Keratinocyte (primary cell): ENCODE measurements at places on chromosomes 5 and 9.

DNA sequence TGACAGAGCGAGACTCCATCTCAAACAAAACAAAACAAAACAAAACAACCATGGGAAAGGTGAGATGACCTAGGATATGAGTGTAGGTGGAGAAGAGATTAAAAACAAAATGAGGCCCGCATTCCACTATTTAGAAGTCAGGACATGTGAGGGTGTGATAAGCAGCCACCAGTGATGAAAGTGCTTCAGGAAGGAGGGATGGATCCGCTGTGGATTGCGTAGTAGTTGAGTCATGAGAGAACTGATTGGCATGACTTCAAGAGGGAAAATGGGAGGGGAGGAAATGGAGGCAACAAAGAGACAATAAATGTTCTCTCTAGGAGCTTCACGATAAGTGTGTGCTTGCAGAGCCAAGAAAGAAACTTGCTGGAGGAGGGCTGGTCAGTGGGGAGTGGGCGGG, 367.6 kb downstream of the ARL15 start:
- H3K27ac ChIP-seq, result no peak overlapping the region
- no peaks in the 10 kb centered on the region for H3K36me3 ChIP-seq
- no peak for DNase-seq
- H3K4me1 ChIP-seq, result peaks cover 4% of the 10 kb centered on the region
- no peak overlapping the region for H3K4me3 ChIP-seq
- H3K27me3 ChIP-seq, result no peaks in the 10 kb centered on the region

- no peak for DNase-seq
- no peak overlapping the region for H3K27ac ChIP-seq
- H3K27me3 ChIP-seq, result no peaks in the 10 kb centered on the region
- peaks cover 27% of the 10 kb centered on the region for H3K4me1 ChIP-seq
- H3K4me3 ChIP-seq, result no peak overlapping the region
These were observed 456.3 kb upstream of the WWC1 start for GRCh38 chr5:167835146-167835545.

DNA sequence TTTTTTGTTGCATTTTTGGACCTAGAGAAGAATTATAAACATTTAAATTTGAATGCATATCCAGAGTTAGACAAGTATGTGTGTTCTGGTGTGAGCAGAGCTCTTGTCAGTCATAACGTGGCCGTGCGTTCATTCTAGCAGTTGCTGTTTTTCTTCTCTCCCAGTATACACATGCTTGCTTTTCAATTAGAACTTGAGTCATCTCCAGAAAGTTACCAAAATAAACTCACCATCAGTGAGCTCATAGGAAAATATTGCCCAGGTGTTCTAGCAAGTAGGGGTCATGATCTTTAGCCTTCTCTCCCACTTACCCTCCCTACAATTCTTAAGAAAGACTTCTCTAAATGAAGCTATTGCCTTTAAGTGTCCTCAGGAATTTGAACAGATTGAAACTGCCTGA, 247.5 kb upstream of the TUT7 start:
- no peak overlapping the region for H3K27ac ChIP-seq
- no peaks in the 10 kb centered on the region for H3K27me3 ChIP-seq
- no peak for DNase-seq
- H3K4me1 ChIP-seq, result peaks cover 17% of the 10 kb centered on the region

DNA sequence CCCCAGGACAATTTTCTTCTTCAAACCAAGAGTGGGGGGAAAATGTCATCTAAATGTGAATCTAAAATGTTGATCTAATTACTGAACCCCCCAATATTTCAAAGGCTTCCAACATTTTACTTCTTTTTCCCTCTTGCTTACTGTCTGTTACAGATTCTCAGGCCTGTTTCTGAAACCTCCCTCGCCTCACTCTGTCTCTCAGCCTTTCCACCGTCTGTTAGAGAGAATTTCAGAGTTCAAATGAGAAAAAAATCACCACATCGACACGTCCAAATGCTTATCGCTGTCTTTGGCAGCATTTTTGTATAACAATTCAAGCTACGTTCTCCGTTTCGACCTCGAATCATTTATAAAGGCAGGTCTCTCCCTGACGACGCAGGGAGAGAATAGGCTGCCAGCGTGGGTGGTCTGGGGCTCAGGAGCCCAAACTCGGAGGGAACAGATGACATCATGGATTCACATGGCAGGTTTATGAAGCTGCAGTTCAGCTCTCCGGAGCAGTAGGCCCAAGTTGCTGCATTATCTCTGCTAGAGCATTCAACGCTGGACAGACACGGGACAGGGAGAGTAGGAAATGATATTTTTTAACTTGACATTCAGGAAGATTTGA, 139.8 kb downstream of the GAS1 start:
- DNase-seq, result no peak
- no peaks in the 10 kb centered on the region for H3K4me1 ChIP-seq
- no peaks in the 10 kb centered on the region for H3K27me3 ChIP-seq
- no peaks in the 10 kb centered on the region for H3K36me3 ChIP-seq
- no peak overlapping the region for H3K4me3 ChIP-seq

GRCh38 chr5:83102364-83102980, 25.1 kb downstream of the XRCC4 start:
- H3K27ac ChIP-seq, result no peak overlapping the region
- peaks cover 17% of the 10 kb centered on the region for H3K4me1 ChIP-seq
- no peak for DNase-seq

GRCh38 chr9:134474055-134474370, 147.8 kb downstream of the RXRA start:
- no peaks in the 10 kb centered on the region for H3K36me3 ChIP-seq
- DNase-seq, result no peak
- no peak overlapping the region for H3K27ac ChIP-seq
- H3K27me3 ChIP-seq, result no peaks in the 10 kb centered on the region

GRCh38 chr9:132160802-132161742, 786 bp upstream of the NTNG2 start:
- H3K27me3 ChIP-seq, result peaks cover 89% of the 10 kb centered on the region
- H3K27ac ChIP-seq, result no peak overlapping the region
- peaks cover 3% of the 10 kb centered on the region for H3K4me1 ChIP-seq
- DNase-seq, result no peak
- peak overlapping the region; percentile 51 for H3K4me3 ChIP-seq
- no peaks in the 10 kb centered on the region for H3K36me3 ChIP-seq

GRCh38 chr5:132962429-132963021, 909 bp downstream of the AFF4 start:
- DNase-seq, result no peak
- H3K4me1 ChIP-seq, result peaks cover 11% of the 10 kb centered on the region
- H3K27me3 ChIP-seq, result no peaks in the 10 kb centered on the region
- peak overlapping the region; percentile 62 for H3K4me3 ChIP-seq
- no peaks in the 10 kb centered on the region for H3K36me3 ChIP-seq
- H3K27ac ChIP-seq, result peak overlapping the region; percentile 98

DNA sequence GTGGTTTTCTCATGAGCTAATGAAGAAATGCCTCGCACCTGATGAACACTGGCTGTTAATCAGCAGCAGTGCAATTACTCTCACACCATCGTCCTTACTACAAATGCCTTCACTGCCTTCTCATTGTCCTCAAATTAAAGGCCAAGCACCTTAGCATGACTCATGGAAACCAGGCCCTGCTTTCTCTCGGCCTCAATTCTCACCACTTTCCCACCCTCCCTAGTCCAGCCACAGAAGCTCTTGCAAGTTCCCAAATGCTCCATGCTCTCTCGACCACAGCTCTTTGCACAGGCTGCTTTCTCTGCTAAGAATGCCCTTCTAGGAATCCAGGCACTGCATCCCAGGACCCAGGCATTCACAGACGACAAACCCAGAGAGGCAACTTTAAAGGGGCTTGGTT, 94.6 kb upstream of the KLF4 start:
- no peaks in the 10 kb centered on the region for H3K36me3 ChIP-seq
- no peaks in the 10 kb centered on the region for H3K27me3 ChIP-seq
- peaks cover 4% of the 10 kb centered on the region for H3K4me1 ChIP-seq
- no peak overlapping the region for H3K27ac ChIP-seq

DNA sequence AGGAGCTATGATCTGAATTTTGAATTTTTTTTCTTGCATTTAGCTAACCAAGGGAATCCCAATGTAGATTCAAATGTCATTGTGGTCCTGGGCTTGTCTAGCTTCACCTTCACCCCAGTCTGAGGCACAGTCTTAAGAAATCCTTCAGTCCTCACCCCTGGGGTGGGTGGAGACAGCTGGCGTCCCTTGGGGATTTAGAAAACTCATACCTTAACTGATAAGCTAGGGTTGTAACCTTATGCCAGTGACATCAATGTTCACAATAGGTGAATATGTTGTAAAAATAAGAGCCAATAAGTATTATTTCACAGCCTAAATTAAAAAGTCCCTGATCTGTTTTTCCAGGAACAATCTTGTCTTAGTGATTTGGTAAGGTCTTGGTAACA, 4.6 kb downstream of the ISOC1 start:
- peaks cover 31% of the 10 kb centered on the region for H3K4me1 ChIP-seq
- H3K27ac ChIP-seq, result no peak overlapping the region

GRCh38 chr5:88377240-88377639, 108.6 kb upstream of the TMEM161B start:
- H3K4me3 ChIP-seq, result no peak overlapping the region
- no peaks in the 10 kb centered on the region for H3K4me1 ChIP-seq
- H3K36me3 ChIP-seq, result no peaks in the 10 kb centered on the region
- no peak overlapping the region for H3K27ac ChIP-seq
- no peak for DNase-seq

DNA sequence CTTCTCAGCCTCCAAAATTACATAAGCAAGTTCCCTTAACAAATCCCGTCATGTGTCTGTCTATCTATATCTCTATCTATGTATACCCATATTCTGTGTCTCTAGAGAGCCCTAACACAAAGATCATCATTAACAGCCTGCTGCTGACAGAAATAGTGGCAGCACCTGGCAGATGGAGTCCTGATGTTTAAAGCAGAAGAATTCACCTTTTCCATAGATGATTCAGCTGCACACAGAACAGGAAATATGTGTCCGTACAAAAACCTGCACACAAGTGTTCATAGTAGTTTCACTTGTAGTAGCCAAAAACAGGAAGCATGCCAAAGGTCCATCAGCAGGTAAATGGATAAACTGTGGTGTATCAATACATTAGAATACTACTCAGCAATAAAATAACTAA, 45.0 kb upstream of the ACO1 start:
- H3K36me3 ChIP-seq, result no peaks in the 10 kb centered on the region
- no peak for DNase-seq
- H3K27me3 ChIP-seq, result no peaks in the 10 kb centered on the region
- H3K27ac ChIP-seq, result no peak overlapping the region

DNA sequence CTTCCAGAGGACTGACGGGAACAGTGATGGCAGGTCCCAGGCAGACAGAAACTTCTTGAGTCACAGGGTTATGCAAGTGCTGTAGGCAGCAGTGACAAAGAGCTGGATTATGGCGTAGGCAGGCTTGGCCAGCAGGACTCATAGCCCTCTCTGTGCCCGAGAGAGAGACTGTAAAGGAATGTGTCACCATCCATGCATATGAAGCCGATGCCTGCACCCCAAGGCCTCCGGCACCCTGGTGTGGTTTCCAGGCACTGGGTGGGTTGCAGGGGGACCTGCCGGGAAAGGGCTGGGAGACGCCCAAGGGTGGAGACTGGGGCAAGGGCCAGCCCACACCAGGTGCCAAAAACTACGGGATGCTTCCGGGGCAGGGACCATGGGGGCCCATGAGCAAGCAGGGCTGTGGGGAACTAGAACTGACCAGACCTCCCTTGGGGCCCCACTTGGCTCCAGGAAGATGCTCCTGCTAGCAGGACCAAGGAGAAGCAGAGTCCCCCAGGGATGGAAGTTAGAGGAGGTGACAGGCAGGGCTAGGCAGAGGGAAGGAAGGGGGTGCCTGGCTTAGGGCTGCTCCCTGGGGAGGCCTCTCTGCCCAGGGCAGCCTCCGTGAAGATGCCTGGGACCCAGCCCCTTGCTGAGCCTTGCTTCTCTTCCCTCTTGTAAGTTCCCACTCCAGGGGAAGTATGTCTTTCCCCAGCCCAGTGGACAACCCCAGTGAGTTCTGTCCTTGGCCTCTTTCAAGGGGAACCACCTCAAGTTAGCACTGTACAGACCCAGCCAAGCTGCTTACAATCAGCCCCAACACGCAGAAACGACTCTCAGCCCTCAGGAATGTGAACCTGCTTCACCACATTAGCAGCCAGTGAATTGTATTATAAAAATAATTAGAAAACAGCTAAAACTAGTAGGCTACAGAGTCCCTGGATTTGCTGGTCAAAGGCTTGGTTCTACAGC, 10.5 kb upstream of the IPPK start:
- peaks cover 28% of the 10 kb centered on the region for H3K4me1 ChIP-seq
- H3K4me3 ChIP-seq, result peak overlapping the region; percentile 6
- peak overlapping the region; percentile 89 for H3K27ac ChIP-seq

DNA sequence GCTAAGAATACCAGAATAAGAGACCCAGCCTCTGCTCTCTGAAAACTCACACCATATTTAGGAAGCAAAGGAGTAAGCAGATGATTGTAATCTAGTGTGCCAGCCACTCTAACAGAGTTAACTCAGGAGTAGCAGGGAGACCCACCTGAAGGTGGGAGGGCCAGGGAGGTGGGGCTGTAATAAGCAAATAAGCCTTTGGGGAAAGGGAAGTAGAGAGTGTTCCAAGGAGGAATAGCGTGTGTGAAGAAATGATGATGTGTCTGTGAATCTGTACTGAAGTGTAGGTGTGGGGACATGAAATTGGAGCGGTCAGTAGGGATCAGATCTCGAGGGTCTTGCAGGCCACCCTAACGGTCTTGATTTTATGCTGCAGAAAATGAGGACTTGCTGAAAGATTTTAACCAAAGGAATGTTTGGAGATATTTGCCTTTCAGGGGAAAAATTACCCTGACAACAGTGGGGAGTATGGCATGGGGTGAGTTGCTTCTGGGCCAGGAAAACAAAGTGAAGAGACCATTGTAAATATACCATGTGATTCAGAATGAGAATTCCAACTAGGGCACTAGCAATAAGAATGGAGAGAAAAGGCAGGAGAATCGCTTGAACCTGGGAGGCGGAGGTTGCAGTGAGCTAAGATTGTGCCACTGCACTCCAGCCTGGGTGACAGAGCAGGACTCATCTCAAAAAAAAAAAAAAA, 44.1 kb upstream of the FSD1L start:
- no peak overlapping the region for H3K27ac ChIP-seq
- no peaks in the 10 kb centered on the region for H3K36me3 ChIP-seq
- no peak for DNase-seq
- H3K4me1 ChIP-seq, result no peaks in the 10 kb centered on the region
- no peaks in the 10 kb centered on the region for H3K27me3 ChIP-seq

GRCh38 chr5:38541174-38541725, 15.2 kb downstream of the LIFR start:
- DNase-seq, result no peak
- H3K4me1 ChIP-seq, result no peaks in the 10 kb centered on the region
- H3K27ac ChIP-seq, result no peak overlapping the region
- H3K36me3 ChIP-seq, result no peaks in the 10 kb centered on the region
- H3K4me3 ChIP-seq, result no peak overlapping the region
